ENCODE measurements at places on chromosomes 7 and 10.

GRCh38 chr10:133324198-133324792, 12.4 kb downstream of the CALY start:
- DNase-seq: peak; percentile 69

GRCh38 chr7:75687246-75688088, 51.3 kb downstream of the HIP1 start:
- DNase-seq: no peak

- DNase-seq: no peak
Measured at GRCh38 chr7:28346256-28346655, 66.1 kb upstream of the CREB5 start.

- DNase-seq: peak; percentile 18
Measured at GRCh38 chr7:76310102-76310957, 7.9 kb downstream of the HSPB1 start.

Measured in NCI-H2227 treated with DMSO at 0.1 percent for 48 hours (cell line).